ENCODE measurements at places on chromosomes 12 and 14.

DNA sequence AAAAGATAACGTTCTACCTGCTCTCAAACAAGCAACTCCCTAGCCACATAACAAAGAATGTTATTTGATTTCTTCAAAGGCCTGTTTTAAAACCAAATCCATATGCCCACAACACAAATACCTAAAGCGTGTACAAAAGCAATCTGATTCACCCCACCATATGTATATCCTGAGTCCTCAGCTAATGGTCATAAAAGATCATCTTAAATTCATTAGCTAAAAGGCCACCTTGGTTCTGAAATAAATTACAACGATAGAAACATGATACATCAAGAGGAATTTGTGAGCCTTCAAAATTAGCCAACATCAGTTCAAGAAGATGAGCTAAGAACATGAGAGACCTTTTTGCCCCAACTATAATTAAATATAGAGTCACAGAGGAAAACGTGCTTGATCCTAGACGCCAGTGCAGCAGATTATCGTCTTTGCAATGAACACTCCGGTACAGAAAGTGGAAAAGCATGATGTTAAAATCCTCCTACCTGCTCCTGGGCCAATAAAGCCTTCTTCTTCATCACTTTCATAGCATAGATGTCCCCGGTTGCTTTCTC, 20.0 kb downstream of the CIT start:
- no peak for DNase-seq

DNA sequence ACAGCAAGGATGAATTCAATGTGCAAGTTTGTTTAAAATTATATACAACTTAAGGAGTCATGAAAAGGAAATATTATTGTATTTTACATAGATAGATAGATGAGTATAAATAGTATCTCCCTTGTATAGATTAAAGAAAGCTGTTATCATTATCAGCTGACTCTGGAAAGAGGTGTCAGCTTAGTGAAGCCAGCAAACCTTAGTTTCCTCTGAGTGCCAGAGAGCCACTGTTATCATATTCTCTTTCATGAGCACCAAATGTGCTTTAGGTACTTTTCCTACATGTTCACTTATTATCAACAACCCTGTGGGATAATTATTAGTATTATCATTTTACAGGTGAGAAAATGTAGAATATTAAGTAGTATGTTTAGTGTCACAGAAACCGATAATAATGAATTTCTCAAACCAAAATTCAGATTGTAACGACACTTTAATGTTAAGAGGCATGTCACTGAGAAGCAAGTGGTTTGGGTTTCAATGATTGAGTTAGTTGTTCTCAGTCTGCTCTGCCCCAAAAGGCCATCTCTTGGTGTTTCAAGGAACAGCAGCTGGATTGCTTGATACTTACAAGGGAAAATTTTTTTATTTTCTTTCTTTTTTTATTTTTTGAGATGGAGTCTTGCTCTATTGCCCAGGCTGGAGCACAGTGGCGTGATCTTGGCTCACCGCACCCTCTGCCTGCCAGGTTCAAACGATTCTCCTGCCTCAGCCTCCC, 53.7 kb downstream of the PLEKHA5 start:
- DNase-seq = no peak

DNA sequence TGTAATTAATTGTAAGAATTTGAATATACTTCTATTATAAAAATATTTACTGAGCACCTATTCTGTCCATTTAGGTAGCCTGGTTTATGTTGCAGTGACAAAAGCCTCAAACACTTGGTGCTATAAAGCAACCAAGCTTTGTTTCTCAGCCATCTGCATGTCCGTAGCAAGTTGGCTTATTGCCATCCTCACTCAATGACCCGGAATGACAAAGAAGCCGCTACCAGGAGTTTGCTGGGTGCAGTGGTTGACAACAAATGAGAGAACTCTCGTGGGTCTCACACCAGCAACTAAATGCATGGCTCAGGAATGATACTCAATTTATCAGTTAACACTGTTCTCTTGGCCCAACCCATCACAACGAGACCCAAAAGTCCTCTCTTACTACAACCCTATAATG, 553.1 kb downstream of the DIO2 start:
- DNase-seq = no peak

GRCh38 chr12:11596141-11596540, 53.3 kb upstream of the ETV6 start:
- DNase-seq = no peak

GRCh38 chr14:100537446-100538350, 49.5 kb downstream of the BEGAIN start:
- no peak for DNase-seq

DNA sequence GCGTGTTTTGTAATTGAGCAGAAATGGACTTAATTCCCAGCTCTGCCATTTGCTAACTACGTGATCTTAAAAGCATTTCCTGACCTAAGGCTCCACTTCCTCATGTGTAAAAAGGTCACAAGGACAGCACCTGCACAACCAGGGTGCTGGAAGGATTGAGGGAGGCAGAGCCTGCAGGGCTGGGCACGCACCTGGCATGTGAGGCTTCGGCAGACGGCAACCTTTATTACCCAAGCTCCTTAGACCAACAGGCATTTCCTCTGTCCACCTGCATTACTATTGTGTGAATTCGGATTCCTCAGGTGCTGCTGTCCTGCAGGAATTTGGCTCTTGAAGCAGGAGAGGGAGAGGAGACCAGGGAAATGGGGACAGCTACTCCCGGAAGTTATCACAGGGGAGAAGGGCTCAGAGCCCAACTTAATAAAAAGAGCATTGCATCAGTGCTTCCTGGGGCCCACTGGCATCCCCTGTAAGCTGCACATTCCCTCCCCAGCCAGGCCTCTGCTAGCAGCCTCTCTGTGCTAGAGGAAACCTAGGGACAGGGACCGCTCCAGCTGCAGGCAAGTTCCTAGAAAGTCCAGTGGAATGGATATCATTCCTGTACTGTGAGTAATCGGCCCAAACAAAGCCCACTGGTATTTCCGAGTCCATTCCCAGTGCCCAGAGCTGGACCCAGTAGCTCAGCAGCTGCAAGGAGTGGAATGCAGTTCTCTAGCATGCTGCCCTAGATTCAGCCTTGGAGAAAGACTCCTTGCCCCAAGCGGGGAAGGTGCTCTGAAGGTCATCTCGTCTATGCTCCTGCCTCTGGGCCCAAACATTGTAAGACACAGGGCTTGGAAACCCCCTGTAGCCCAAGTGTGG, 157.1 kb upstream of the CCND2 start:
- DNase-seq = peak; percentile 85

GRCh38 chr14:56810836-56811592, 735 bp upstream of the OTX2 start:
- no peak for DNase-seq

DNA sequence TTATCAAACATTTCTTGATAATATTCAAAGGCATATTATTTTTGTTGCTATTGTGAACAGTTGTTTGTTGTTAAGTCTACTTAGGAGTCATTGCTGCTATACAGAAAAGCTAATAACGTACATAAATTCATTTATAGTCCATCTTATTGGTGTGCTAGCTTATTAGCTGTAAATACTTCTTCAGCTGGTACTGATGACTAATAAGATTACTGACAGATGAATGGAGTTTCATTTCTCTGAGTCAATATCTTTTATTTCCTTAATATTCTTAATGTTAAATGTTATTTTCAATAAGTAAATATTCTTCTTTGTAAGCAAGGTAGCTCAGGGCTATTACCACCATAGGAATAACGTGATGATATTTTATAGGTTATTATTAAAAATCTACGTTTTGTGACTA, 139.4 kb upstream of the SLCO1C1 start:
- DNase-seq = peak; percentile 53

- no peak for DNase-seq
Observed at GRCh38 chr12:2262449-2262848, 209.7 kb downstream of the CACNA1C start.

DNA sequence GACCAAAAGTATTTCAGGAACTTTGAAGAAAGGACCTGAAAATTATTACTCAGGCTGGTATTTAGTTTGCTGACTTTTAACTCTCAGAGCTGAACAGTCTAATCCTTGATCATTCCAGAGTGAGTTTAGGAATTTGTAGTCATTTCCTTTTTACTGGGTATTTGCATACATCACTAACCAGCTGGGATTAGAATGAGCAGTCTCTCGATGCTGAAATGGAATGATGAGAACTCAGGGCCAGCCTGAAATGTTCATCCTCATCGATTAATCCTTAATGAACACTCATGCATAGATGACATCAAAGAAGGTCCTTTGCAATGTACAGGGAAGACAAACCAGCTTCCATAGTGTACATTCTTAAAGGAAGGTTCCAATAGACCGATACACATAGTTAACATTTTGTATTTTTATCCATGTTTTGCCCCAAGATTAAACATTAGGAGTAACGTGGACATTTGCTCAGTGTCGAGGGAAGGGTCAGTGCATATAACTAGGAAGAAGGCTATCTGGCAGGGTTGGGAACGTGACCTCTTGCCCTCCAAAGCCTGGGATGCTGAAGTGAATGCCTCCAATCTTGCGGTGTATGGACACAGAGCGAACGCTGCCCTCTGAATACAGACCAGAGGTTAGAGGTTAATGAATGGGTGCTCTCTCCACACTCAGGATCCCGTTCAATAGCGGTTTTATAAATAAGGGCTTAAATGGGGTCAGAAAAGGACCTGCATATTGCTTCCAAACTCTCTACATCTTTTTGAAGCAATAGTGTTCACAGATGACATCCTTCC, 14.5 kb downstream of the FBXL14 start:
- no peak for DNase-seq

DNA sequence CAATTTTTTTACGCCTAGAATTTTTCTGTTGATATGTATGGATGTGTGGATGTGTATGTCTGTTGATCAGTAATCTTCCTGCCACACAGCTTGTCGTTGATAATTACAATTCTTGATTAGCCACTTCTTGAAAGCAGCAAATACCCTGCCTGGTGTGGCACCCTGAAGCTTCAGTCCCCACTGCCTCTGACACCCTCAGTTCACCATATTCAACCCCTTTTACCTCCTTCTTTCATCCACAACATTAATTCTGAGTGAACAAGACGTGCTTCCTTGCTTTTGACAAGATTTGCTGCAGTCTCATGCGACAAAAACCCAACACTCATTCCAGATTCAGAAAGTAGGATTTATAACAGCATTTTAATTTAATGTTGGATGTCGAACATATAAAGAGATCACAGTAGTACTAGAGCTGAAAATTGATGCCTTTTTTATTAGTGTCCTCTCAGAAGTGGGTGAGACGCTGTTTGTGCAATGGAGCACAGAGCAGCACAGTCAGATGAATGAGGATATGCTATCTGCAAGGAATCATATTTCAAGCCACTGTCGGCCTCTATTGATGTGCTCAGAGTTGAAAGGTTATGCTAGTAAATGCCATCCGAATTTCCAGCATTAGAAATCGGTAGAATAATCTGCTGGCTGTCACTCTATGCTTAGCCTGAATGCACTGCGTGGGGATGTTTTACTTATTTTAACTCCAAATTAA, 383.7 kb downstream of the EGLN3 start:
- no peak for DNase-seq

DNA sequence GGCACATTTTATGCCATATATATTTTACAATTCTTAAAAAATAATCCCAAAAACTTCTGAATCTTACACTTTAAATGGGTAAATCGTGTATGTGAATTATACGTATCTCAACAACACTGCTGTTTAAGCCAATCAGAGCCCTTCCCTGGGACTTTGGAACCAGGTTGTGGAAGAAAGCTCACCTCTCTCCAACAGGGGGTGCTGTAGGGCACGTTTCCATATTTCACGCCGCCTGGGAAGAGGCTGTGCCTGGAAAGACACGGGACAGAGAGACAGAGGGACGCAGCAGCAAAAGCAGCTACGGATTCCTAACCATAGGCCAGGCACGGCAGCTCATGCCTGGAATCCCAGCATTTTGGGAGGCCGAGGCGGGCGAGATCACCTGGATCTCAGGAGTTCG, 29.4 kb upstream of the FBRSL1 start:
- DNase-seq = no peak

DNA sequence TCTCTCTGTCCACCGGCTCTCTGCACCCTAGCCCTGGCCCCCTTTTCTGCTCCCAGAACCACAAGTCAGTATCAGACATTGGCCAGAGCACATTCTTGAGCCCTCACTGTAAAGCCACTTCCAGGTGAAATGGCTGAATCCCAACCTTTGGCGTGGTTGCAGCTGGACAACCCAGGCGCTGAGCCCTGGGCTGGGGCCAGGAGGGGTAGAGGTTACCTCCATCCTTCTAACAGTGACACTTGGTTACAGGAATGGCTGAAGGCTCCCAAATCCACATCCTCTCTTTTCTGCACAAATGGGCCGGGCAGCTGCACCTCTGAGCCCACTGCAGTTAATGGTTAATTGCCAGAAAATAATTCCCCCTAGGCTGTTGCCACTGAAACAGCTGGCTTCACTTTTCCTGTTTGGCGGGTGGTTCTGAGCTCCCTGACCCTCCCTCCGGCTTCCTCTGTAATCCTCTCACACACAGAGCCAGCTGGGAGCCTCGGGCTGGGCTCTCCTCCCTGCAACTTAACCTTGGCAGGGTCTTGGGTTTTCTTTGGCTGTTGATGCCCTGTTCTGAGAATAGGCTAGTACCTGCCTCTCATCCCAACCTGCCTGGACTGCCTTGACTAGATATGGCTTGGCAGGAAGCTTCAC, 44.1 kb downstream of the TSPAN11 start:
- DNase-seq = no peak

- DNase-seq = peak; percentile 44
Observed at GRCh38 chr12:32947206-32948067, 50.9 kb upstream of the PKP2 start.

DNA sequence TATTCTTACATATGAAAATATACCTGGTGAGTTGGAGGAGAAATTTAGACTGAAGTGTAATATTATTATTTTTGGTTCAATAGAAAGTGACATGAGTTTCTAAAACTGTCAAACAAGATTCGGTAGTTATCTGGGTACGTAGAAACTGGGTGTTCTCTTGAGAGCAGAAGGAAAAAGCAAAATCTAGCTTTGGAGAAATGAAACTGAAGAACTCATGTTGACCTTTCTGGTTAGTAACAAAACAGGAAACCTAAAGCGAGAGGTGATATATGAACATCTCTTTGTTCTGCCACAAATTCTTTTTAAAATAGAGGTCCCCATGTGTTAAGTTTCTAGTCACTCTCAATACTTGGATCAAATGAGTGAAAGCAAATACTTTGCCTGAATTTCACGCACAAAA, 401.7 kb downstream of the TRHDE start:
- no peak for DNase-seq

- DNase-seq = no peak
Observed at GRCh38 chr12:125512541-125513298, 447.5 kb downstream of the AACS start.

All from bronchial epithelial cell (primary cell).